ENCODE measurements at places on chromosomes 12 and 14.

DNA sequence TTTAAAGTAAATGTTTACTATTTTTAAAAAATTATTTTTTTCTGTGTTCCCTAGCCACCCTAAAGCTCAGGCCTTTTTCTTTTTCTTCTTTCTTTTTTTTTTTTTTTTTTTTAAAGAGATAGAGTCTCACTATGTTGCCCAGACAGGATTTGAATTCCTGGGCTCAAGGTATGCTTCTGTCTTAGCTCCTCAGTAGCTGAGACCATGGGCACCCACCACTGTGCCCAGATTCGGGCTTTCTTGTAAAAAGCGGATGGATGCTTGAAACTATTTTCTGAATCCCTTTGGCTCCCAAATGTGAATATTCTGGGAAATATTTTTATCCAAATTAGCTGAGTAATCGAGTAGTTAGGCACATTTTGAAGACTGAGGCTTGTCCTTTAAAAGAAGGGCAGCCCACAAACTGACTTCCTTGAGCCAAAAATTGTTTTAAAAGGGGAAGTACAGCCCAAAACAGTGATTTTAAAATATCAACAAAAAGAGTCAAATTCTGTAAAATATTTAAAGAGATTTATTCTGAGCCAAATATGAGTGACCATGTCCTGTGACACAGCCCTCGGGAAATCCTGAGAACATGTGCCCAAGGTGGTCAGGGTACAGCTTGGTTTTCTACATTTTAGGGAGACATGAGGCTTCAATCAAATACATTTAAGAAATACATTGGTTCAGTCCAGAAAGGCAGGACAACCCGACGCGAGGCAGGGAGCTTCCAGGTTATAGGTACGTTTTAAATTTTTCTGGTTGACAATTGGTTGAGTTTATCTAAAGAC, 28.8 kb upstream of the HIGD1C start:
- DNase-seq: no peak

- peak; percentile 75 for DNase-seq
Observed at GRCh38 chr12:94596596-94596995, 53.8 kb downstream of the TMCC3 start.

DNA sequence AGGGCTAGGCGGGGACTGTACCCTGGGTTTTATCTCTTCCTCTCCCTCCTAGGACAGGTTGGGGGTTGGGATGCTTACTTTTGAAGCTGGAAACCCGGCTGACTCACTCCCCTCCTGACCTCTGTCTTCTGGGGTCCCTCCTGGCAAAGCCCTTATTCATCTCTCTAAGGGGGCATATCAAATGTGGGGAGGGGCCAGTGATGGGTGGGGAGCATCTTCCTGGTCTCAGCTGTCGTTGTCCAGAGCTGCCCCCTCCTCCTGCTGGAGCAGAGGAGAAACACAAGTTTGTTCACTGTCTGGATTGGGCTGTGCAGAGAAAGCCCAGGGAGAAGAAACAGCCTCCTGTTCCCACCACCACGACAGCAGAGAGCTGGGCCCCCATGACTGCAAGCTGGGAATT, 85.8 kb downstream of the TNFAIP2 start:
- DNase-seq: no peak

GRCh38 chr14:72568296-72568992, 325.5 kb downstream of the DPF3 start:
- no peak for DNase-seq

DNA sequence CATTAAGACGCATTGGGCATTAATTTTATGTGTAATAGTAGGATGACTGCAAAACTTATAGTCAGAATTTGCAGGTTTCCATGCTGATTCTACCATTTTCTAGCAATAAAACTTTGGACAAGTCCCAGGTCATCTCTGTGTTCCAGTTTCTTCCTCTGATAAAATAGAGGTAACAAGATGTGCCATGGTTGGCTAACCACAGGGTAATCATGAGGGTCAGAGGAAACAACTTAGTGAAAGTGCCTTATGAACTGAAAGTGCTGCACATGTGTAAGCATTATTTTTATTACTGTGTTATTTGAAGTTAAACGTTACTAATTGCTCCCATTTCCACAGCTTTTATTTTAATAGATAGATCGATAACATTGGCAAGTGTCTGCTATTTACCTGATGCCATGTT, 21.1 kb downstream of the SMCO2 start:
- DNase-seq: no peak

DNA sequence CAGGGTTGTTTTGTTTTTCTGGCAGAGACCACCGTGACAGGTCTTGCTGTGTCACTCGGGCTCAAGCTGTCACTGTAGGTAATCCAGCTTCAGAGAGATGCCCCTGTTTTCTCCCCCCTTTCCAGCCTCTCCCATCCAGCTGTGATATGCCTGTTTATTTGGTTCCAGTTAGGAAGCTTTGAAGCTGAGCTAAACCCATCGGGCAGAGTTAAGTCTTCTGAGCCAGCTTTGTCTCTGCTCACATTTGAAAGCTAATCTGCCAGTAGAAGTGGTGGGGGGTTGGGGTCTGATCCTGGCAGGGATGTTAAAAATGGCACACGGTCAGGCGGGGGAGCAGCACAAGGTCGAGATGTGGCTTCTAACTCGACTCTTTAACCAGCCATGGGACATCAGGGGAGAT, 130.0 kb downstream of the TSPAN9 start:
- no peak for DNase-seq

- DNase-seq: no peak
Observed at GRCh38 chr14:26738571-26738970, 140.7 kb upstream of the NOVA1 start.

- DNase-seq: no peak
Observed at GRCh38 chr12:50985322-50985721, 33.0 kb downstream of the HIGD1C start.

GRCh38 chr14:68694516-68695235, 98.2 kb downstream of the ZFP36L1 start:
- DNase-seq: no peak

- no peak for DNase-seq
Observed at GRCh38 chr14:86003998-86004397, 474.1 kb downstream of the FLRT2 start.

GRCh38 chr12:32253154-32253790, 146.1 kb upstream of the FGD4 start:
- no peak for DNase-seq

- no peak for DNase-seq
Observed at GRCh38 chr14:56081139-56081538, 37.1 kb upstream of the PELI2 start.

DNA sequence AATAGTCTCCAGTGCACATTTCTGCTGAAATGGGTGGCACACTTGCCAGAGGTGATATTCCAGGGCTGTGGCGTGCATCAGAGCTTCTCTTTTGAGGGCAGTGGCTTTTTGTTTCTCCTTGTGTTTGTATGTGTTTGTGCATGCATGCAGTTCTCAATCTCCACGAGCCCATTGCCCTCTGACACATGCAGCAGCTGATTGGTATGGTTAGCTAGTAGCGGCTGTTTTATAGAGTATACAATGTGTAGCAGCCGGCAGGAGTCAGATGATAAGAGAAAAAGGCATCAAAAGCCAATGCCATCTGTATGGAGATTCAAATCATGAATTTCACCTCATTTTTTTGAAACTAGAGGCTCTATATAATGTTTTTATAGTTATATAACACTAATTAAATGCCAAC, 616.9 kb upstream of the STXBP6 start:
- DNase-seq: no peak

DNA sequence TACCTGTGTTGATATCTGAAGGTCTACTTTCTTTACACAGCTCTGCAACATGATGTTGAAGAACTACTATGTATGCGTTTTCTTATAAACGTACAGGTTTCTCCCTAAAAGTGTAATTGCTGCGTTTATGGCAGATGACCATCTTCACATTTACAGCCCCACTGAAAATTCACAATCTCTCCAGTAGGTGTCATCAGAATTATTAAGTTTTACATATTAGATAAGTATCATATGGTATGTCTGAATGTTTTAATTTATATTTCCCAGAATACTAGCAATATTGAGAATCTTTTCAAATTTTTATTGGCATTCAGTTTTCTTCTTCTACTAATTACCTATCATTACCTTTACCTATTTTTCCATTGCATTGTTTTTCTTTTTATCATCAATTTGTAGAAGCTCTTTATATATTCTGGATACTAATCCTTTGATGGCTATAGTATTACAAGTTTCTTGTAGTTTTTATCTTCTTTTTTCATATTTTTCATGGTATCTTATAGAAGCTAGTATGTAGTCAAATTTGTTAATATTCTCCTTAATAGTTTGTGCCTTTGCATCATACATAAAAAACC, 123.5 kb downstream of the CAPZA3 start:
- DNase-seq: no peak

DNA sequence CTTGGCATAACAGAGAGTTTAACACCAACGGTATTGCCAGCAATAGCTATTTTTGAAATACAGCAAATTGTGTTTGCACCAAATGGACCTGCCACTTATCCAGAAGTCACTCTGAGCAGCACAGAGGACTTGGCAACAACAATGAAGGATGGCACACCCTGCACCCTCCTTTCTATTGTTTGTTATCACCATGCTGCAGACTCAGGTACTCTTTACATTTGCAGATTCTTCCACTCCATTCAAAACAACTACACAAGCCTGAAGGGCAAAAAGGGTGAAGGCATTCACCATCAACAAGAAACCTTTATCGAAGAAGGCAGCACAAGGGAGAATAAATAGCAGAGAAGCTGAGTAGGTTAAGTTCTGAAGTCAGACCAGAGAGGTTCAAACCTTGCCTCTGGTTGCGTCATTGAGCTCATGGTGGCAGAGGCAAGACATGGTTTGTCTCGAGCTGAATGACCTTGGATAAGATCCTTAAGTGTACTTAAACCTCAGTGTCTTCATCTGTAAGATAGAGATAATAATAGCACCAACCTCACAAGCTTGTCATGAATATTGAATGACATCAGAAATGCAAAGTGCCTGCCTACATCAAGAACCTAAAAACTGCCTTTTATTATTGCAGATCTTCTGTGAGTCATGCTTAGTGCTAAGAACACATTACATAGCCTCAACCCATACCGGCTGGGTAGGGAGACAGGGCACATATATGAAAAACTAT, 1.4 kb upstream of the ACSM4 start:
- DNase-seq: no peak

GRCh38 chr14:77979666-77980351, 179.9 kb downstream of the ADCK1 start:
- no peak for DNase-seq

GRCh38 chr12:6207259-6207925, 7.2 kb downstream of the CD9 start:
- no peak for DNase-seq

- DNase-seq: no peak
Observed at GRCh38 chr12:12384571-12385340, 27.9 kb downstream of the BORCS5 start.

DNA sequence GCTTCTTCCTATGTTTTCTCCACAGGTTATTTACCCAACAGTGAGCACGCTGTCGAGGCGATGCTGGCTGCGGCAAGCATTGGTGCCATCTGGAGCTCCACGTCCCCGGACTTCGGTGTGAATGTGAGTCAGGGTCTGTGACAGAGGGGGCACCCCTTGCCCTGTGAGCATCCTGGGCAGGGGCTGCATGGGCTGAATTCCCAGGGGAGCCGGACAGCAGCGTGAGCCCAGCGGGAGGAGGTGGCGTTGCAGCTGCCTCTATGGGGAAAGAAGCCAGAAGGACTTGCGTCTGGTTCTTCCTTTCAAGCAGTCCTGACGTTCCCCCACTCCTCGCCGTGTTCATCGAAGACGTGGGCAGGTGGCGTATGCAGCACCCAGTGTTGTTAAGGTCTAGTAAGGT, 26.2 kb downstream of the AACS start:
- no peak for DNase-seq

- DNase-seq: no peak
Observed at GRCh38 chr12:78430551-78430950, 434.0 kb upstream of the SYT1 start.

- peak; percentile 86 for DNase-seq
Observed at GRCh38 chr14:95463171-95463901, 53.1 kb downstream of the SYNE3 start.

DNA sequence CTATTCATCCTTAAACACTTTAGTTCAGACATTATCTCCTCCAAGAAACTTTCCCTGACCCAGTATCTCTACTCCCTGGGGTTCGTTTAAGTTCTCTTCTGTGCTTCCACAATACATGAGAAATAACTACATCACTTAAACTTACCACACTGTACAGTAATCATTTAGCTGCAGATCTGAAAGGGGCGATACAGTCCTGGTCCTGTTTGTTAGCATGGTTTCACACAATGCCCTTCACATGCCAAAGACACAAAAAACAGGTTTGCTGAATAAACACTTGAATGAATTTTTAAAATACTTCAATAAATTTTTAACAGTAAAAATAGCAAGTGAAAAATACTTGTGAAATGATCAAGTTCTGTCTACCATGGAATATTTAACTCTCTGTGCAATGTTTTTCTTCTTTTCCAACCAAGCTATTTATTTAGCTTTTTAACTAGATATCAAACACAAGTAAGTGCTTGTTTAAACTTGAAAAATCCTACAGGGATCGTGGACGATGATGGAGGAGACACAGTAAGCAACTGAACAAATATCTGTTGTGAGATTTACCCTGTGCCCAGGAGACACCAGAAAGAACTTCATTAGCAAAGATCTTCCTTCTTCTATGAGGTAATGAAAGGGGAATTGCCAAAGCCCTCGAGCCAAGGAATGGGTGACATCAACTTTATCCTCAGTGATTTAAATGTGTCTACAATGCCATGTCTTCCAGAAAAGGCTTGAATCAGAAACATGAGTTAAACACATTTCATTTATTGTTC, 255.6 kb upstream of the GRIP1 start:
- DNase-seq: no peak

- no peak for DNase-seq
Observed at GRCh38 chr14:76770521-76771436, 9.5 kb downstream of the VASH1 start.

GRCh38 chr12:4148418-4149056, 125.0 kb upstream of the CCND2 start:
- DNase-seq: no peak

DNA sequence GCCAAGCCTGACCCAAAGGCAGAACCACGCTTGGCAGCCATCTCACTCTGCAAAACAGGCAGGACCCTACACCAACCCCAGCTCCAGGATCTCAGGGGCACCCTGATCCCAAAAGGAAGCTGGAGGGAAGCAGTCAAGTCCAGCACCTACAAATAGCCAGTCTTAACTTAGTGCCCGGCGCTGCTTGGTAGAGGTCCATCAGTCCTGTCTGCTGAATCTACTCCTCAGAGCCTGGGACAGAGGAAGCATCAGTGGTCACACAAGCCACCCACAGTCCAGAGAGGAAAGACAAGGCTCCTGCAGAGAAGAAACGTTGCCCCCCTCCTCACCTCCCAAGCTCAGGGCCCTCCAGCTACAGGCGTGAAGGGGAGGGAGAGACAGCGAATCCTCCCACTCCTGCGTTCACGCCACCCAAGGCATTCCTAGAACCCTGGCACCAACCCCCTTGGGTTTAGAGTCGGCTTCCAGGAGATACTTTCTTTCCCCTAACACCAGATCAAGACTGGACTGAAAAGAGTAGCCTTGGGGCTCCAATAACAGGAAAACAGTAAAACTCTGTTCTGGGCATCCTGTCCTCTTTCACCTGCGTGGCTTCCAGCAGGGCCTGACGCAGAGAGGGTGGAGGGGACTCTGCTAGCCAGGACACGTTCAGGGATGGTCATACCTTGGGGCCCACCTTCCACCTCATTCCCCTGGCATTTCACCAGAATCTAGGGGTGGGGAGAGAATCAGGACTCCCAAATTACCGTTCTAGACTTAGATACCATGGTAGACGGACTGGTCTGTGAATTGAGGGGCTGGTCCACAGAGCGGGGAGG, 1.2 kb downstream of the PXN start:
- DNase-seq: no peak
